ENCODE measurements at places on chromosomes 3 and 15.
A peak's percentile ranks its signal among the peaks of the same experiment; 100 is the strongest.

DNA sequence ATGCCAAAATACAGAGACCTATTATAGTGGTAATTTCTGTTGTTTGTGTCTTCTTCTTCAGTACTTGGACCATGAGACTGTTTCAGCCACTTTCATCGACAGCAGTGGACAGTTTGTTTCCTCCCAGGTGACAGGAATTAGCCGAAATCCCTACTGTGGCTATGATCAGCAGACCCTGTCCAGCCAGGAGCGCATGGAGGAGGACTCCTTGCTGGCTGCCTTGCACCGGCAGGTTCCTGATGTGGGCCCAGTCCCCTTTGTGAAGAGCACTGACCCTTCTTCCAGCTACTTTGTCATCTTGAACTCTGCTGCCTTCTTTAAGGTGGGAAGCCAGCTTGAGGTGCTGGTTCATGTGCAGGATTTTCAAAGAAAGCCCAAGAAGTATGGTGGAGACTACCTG, 22.2 kb downstream of the NXPE3 start:
- no peak for DNase-seq

GRCh38 chr3:6803619-6804018, 57.3 kb upstream of the GRM7 start:
- no peak for DNase-seq

GRCh38 chr3:159776779-159777178, 211.9 kb upstream of the IL12A start:
- DNase-seq, result no peak

GRCh38 chr3:52040600-52040999, 15.8 kb downstream of the DUSP7 start:
- no peak for DNase-seq

DNA sequence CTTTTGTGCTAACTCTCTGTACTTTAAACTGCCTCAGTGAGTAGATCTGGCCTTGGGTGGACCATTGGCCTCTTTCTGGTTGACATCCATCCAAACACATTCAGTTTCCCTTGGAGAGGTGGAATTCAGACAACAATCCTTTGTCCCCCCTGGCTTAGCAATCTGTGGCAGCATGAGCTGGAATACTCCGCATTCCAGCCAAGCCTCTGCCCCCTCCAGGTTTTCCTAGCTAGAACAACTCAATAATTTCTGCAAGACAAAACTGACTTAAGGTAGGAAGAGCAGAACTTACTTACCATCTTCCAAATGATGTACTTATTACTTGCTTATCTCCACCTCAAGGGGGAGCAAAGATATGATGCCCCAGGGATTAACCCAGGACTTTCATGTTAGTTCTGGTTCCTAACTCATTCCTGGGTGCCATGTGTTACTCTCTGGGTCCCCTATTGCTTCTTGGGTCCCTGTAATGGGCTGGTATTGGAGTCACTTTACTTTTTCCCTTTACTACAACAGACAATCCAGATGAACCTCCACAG, 21.8 kb upstream of the IL16 start:
- DNase-seq, result no peak

- no peak for DNase-seq
Observed at GRCh38 chr3:141950572-141951493, 74.4 kb downstream of the ATP1B3 start.

DNA sequence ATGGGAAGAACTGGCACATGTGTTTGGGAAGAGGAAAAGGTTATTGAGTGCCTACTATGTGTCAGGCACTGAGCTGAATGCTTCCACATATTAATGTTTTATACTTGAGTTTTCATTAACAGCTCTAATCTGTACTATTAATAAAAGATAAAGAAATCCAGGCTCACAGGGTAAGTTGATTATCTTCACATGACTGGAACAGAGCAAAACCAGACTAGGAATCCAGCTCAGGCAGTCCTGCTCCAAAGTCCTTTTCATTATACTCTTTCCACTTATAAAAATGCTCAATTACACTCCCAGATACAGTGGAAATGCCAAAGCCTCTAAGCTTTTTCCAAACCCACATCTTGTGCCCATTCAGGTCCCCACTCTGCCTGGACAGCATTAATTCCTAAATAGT, 97.6 kb downstream of the TNIK start:
- DNase-seq, result no peak

- DNase-seq, result no peak
Observed at GRCh38 chr3:148790851-148791735, 36.5 kb upstream of the CPB1 start.

GRCh38 chr15:80251428-80252120, 439 bp downstream of the CTXND1 start:
- DNase-seq, result no peak

GRCh38 chr3:123060054-123060453, 6.8 kb upstream of the PDIA5 start:
- DNase-seq, result no peak

DNA sequence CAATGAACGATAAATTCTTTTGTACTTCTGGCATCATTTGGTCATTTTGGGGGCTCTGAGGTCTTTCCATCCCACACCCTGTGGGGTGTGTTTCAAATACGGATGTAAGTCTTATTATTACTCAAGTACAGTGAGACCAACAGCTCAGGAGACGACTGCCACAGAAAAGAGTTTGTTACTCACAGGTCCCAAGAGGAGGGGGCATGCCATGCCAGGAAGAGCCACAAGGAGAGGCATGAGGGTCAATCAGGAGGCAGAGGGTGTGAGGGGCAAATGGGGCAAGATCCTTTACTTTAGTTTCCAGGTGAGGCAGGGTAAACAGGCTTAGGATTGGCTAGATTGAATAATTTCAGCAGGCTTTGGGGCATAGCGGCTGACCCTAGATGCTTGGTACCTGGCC, 21.6 kb downstream of the TRH start:
- DNase-seq, result no peak

GRCh38 chr3:58900386-58900785, 149.4 kb downstream of the CFAP20DC start:
- peak; percentile 4 for DNase-seq

DNA sequence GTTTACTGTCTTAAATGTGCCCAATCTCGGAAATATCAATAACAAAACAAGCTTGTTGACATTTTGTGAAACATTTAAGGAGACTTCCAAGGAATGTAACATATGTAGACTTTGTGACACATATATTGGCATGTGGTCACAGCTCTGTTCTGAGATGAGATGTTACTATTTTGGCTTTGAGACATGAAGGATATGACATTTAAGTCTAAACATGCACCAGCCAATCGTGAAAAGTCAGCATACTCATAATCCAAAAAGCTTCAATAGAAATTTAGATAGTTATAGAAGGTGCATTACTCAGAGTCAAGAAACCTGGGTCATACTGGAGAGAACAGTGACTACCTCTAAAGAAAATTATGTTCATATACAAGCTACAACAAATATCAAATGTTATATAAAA, 13.4 kb downstream of the COMMD2 start:
- DNase-seq, result no peak

- no peak for DNase-seq
Observed at GRCh38 chr15:38518084-38518483, 46.5 kb downstream of the RASGRP1 start.

DNA sequence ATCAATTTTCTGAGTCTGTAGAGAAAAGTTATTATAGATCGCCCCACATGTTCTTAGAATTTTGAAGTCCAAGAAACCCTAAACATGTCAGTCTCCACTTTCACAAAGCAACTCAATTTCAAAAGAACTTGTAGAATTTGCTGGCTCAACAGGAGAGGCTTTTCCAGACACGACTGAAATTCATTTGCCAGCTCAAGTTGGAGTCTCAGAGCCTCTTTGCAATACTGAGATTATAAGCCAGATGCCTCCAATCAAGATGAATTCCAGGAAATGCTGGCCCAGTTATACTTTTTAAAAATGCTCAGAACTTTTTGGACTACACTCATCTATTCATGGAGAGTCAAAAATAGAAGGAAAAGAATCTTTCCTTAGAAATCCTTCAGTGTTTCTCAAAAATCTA, 56.9 kb upstream of the NLGN1 start:
- no peak for DNase-seq

DNA sequence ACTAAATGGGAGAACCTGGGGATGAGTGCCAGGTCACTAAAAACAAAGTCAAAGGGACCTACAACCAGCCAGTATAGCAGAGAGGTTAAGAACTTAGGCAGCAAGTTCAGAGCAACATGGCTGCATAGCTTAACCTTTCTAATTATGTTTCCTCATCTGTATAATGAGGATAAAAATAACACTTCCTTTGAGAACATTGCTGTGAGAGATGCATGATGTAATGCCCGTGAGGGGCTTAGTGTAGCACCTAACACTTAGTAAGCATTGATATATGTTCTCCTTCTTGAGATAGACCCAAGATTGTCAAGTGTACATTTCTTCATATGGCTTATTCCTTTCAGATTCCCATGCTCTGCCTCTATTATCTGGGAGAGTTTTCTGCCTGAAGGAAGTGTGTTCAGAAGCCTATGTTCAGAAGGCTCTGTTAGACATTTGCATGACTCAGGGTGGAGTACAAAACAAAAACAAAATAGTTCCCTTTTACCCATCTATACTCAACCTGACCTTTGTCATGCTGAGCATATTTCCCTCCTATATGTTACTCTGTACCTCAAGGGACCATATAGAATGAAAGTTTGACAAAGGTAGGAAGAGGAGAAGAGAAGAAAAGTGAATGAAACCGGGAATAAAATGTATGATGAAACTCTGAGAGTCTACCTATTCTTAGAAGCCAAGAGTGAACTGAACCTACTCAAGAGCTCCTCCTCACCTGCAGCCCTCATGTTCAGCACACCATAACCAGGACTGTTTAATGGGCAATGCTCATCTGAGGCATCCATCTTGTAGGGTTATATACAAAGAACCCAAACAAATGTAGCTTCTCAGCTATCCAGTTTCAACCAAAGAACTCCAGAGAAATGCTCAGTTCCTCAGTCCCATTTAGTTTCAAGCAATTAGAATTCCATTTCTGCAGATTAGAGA, 70.7 kb upstream of the KCNMB2 start:
- DNase-seq, result no peak

DNA sequence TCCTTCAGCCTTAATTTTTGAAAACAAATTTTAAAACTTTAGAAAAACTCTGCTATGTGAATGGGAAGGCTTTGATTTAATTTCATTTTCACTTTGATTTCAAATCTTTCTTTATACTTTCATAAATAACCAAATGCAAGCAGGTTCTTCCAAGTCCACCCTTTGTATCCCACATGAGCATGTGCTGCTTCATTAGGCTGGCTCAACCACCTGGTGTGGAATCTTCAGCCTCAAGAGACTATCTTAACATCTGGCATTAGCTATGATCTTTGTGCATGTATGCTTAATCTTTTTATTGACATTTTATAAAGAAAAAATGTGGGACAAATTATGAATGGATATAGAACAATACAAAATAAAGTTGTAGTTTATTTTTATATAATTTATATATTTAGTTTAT, 81.8 kb upstream of the MLF1 start:
- DNase-seq, result no peak

DNA sequence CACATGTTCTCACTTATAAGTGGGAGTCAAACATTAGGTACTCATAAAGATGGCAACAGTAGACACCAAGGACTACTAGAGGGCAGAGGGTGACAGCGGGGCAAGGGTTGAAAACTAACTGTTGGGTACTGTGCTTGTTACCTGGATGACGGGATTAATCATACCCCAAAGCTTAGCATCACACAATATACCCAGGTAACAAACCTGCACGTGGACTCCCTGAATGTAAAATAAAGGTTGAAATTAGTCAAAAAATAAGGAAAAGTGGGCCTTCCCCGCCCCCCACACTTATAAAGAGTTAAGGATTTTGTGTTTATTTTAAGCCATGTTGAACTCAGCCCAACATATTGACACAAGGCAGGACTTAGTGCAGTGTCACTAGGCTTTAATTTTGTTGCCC, 96.1 kb downstream of the APBA2 start:
- DNase-seq, result no peak

DNA sequence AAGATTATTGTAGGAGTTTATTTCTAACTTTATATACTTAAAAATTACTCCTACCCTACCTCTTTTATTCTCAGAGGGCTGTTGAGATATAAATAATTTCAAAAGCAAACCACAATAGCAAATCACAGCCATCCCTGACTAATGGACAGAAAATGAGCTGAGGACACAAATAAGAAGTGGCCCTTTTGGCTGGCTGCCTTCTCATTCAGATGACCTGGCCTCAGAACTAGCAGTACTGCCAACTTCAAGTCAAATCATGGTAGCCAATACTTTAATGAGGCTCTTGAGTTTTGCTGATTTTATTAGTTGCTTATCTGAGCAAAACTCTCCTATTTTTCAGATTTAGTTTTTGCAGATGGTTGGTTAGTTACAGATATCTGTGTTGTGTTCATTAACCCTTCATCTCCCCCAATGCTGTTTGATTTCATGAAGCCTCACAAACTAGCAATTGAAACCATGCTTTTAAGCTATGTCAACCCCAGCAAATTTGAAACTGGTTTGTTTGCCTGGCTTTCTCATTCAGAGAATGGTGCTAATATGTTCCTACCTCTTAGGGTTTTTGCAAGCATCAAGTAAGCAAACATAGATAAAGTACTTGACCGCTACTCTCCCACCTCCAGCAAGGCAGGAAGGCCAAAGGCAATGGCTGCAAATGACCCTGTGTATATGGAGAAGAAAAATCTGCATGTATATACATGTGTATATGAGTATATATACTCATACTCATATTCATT, 73.4 kb upstream of the HACD2 start:
- DNase-seq, result no peak

- DNase-seq, result no peak
Observed at GRCh38 chr3:109685084-109686079, 348.0 kb upstream of the DPPA4 start.

GRCh38 chr3:15284121-15284889, 48.1 kb downstream of the SH3BP5 start:
- no peak for DNase-seq

DNA sequence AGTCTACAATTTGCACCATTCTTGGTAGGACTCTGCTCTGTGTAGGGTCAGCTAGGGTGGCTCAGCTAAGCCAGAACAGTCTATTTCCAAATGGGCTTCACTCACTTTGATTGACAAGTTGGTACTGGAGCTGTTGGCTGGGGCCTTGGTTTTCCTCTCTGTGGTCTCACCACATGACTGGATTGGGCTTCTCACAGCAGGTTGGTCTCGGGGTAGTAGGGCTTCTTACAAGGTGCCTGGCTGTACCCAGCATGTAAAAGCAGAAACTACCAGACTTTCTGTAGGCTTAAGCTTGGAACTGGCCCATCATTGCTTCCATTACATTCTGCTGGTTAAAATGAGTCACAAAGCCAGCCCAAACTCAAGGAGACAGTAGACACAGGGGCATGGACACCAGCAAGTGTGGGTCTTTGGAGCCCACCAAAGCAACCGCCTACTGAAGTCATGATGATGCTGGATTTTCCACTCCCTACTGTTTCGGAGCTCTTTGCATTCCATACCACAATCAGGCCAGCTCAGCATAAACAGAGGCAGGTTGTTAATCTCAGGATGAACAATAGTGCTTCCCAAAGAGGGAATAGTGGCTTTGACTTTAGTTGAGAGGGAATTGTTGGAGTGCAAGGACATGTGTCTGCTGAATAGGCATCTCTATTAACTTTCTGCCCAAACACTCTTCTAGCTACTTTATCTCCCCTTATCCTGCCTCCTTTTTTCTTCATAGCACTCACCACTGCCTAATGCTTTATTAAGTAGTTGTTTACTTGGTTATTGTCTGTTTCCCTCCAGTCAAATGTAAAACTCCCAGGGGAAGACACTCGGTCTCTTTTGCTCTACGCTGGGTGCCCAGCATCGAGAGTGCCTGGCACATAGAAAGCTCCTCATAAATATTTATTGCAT, 78.0 kb upstream of the RARB start:
- DNase-seq, result no peak
